Activated effector memory CD4-positive, alpha-beta T cell treated with Interleukin-2 at 50 U/mL for 16 hours (primary cell): ENCODE measurements at places on chromosomes 6 and 20.
A peak's percentile ranks its signal among the peaks of the same experiment; 100 is the strongest.

- no peak for DNase-seq
Observed at GRCh38 chr6:106324726-106325335, 729 bp downstream of the ATG5 start.

- no peak for DNase-seq
Observed at GRCh38 chr6:150448221-150448620, 79.4 kb downstream of the IYD start.

DNA sequence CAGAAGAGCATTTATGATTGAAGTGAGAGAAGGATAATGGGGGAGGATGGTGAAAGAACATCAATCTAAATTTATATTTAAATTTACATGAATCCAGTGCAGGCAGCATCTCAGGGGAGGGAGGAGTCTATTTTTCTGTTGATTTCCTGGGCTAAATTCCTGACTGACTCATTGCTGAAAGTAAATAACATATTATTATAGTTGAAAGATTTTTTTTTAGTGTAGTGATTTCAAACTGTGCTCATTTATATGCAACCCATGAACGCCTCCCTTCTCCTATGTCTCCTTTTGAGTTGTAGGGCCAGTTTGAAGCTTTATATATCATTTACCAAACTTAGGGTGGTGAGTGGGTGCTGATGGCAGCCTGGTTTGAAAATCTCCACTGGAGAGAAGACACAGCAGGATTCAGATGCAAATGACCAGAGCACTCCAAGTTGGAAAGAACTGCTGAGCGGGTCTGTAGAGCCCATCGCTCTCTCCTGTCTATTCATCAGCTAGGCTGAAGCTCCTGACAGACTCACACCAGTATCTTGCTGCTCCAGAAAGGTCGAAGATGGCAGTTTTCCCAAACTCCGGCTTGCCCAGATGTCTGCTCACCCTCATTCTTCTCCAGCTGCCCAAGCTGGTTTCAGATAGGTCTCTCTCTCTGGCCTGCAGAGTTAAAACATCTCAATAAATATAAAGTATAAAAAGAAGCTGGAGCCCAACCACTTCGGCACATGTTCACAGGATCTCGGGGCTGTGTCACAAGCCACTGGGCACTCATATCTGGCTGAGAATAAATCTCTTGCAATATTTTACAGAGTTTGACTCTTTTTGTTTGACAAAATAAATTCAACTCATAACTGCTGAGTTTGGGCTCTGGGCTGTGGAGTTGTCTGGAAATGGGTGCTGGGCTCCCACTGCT lies 18.3 kb downstream of the BTN2A1 start:
- DNase-seq = no peak

DNA sequence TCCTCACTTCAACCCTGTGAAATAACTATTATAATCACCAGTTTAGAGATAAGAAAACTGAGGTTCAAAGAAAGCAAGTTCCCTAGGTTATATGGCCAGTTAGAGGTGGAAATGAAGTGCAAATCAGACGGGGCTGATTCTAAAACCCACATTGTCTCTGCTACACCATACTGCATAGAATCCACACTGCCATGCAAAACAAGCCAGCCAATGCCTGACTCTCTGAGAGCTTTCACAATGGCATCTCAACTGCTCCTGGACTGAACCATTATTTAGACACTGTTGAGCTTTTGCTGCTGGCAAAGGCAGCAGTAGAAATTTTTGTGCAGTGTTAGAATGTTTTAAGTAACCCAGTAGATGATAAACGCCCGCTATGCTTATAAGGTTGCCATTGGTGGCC lies 195.2 kb upstream of the CNR1 start:
- no peak for DNase-seq

DNA sequence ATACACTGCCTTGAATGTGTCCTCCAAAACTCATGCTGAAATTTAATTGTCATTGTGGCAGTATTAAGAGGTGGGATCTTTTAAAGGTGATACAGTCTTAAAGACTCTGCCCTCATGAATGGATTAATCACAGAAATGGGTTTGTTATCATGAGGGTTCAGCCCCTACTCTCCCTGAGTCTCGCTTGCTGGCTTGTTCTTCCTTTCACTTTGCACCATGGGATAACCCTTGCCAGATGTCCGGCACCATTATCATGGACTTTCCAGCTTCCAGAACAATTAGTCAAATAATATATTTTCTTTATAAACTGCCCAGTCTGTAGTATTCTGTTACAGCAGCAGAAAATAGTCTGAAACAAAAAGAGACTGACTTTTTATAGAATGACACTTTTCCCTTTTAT lies 67.9 kb upstream of the TENT5A start:
- no peak for DNase-seq

DNA sequence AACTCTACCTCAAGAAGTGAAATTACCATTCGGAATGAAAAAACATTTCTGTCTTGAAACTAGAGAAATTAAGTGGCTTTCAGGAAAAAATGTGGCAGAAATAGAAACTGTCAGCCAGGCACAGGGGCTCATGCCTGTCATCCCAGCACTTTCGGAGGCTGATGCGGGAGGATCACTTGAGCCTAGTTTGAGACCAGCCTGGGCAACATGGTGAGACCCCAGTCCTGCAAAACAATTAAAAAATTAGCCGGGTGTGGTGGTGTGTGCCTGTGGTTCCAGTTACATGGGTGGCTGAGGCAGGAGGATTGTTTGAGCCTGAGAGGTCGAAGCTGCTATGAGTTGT lies 7.1 kb upstream of the TMEM181 start:
- no peak for DNase-seq

DNA sequence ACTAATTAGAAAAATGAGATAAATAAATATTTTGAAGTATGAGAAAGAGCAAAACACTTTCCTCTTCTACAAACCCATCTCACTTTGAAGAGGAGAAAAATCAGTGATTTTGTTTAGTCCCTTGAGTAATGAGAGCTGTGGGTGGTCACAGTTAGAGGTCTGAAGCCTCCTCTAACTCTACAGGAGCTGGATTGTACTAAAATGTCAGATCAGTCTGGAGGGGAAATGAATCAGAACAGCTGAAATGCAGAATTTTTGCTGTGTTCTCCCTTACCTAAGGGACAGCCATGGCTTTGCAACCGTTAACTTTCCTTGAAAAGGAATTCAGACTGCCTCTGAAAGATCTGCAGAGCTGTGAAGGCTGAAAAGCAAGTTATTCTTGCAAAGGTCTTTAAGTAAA lies 11.4 kb upstream of the RFPL4B start:
- no peak for DNase-seq

GRCh38 chr6:47581591-47581990 lies 104.0 kb downstream of the CD2AP start:
- DNase-seq = no peak

DNA sequence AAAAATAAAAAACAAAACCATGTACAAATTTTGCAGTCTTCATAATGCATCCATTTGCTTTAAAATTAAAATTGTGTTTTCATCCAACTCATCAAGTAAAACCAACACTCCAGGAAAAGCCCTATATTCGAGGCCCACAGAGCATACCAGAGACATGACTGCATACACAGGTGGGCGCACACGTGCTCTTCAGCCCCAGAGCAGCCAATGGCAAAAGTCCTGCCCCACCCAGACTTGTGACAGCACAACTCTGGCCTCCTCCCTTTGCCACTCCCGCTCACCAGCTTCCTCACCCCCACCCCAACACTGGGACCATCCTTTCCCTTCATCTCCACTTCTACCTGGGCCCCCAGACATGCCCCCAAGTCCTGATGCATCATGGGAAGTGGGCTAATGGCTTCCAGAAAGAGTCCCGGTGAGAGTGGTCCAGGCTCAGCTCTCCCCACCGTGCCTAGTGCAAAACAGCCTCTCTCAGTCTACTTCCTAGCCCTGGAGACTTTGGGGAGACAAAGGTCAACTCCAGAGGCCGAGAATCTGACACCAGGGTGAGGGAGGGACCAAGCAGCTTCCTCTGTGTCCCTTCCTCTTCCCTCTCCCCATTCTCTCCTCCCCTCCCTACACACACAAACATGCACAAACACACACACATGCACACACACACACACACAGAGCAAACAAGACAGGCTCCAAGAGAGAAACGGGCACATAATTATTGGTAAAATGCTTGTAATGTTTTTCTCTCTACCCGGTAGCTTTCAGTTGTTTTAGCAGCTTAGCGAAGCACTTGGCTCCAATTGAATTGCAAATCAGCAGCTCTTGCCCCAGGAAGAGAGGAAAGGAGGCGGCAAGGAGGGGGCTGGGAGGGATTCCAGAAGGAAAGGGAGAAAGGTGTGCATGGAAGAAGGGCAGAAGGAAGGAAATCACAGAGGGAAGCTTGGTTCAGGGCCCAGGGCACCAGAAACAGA lies 14.3 kb downstream of the GRM4 start:
- no peak for DNase-seq

GRCh38 chr6:105382496-105382895 lies 20.4 kb downstream of the PREP start:
- no peak for DNase-seq

DNA sequence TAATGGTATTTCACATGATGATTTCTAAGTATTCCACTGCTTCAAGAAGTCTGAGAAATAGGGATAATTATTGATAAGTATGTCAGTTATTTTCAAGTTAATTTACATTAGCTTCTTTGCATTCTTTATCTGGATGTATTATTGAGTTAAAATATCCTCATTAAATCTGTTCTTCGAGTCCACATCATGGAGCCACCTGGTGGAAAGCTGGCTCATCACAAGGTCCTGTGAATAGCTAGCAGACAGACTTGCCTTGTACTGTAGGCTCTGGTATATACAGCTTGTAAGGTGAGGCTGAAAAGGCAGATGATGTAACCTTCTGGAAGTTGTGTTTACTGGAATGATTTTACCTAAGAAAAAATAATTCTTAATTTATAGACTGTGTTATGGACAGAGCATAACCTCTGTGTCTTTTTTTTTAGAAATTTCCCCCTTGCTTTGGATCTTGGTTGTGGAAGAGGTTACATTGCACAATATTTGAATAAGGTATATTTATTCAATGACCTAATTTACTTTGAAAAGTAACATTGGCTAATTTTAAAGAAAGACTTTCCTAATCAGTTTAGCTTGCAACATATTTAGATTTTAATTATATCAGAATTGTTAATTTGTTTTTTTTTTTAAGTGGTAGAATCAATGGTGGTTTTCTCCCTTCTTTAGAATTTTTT lies 3.5 kb downstream of the NDUFAF5 start:
- DNase-seq = peak; percentile 15

DNA sequence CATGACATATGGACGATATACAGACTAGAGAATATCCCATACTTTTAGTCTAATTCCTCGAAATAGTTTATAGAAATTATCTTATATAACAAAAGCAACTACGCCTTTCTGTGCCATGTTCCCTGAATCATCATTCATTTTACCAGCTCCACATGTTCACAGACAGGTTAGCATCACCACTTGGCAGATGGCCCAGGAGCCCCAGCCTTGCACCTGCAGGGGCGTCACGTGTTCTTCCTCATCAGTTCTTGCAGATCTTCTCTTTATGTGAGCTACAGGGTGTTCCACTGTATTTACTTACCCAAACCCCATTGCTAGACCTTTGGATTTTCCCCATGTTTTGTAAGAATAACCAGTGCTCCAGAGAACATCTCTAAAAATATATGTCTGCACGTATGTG lies 12.6 kb upstream of the BNIP5 start:
- DNase-seq = no peak

DNA sequence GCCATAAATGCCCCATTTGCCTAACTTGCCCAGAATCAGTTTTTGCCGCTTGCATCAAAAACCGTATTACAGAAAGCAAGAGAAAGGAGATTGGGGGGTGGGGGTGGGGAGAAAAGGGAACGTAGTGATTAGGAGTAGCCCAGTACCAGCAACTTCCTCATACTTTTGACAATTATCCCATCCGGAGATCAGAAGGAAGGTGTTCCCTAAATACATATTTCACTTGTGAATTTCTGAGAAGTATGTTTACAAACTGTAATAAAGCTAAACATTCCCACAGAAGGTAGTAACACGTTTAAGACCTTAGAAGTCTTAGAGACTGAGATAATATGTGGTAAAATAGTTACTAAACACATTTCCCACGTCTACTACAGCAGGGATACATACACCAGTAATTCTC lies 14.5 kb downstream of the PREP start:
- DNase-seq = no peak

- DNase-seq = no peak
Observed at GRCh38 chr6:36633915-36634314, 39.8 kb downstream of the SRSF3 start.

GRCh38 chr6:152241013-152241766 lies 396.0 kb downstream of the SYNE1 start:
- DNase-seq = no peak
